ENCODE measurements at places on chromosomes 16 and 17.

- no peak for DNase-seq
Measured at GRCh38 chr17:42227849-42228700, 33.8 kb upstream of the GHDC start.

DNA sequence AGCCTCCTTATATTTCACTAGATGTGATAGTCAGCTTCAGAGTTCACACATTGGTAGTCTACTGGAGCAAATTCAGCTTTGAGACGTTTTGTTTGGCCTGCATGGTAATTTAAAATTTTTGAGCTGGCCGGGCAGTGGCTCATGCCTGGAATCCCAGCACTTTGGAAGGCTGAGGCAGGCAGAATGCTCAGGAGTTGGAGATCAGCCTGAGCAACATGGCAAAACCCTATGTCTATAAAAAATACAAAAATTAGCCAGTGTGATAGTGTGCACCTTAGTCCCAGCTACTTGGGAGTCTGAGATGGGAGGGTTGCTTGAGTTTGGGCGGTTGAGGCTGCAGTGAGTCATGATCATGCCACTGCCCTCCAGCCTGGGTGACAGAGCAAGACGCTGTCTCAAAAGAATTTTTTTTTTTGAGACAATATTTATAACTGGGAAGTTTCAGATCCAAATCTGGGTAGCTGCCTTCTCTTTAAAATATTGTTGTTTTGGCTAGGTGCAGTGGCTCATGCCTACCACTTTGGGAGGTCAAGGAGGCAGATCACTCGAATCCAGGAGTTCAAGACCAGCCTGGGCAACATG, 4.8 kb upstream of the BLMH start:
- DNase-seq = no peak

GRCh38 chr17:979539-980405, at the start of gene NXN:
TSS of gene NXN (minus strand) at chr17:979776.
- DNase-seq = no peak

DNA sequence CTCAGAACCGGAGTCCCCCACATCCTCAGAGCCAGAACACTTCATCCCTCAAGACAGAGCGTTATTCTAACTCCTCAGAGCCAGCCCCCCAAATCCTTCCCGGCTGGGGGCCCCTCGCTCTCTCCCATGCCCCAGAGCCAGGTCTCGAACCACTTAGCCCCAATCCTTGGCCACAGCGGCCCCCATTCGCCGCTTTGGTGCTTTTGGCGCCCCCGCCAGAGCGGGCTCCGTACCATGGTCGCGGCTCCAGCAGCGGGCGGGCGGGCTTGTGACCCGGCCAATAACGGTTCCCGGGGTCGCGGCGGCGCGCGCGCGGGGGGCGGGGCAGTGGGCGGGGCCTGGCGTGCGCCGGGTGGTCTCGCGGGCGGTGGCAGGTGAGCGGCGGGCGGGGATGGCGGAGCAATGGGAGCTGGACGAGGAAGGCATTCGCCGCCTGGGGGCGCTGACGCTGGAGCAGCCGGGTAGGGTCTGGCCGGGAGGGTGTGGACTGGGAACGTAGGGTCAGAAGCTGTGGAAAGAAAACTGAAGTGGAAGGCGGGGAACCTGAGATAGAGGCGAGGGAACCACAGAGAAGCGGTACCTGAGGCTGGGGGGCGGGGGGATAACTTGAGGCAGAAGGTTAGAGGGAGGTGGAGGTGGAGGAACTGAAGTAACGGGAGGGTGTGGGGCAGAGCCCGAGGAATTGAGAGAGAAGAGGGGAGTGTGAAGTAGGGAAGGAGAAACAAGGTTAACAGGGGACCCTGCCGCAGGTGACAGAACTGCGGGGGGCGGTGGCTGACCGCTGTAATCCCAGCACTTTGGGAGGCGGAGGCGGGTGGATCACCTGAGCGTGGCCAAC, at the start of the genes KCTD19 and LRRC36:
Gene KCTD19 (minus strand): TSS at position 270 of the 838 bp plus-strand sequence. CDS start 34 bp downstream, at position 236.
Gene LRRC36 (plus strand): TSS at position 344 of the 838 bp plus-strand sequence. CDS start 48 bp downstream, at position 392.
- peak; percentile 56 for DNase-seq

GRCh38 chr16:2473999-2474876, 689 bp upstream of the TBC1D24 start:
- no peak for DNase-seq

- no peak for DNase-seq
Measured at GRCh38 chr17:7048968-7049367, 5.1 kb upstream of the SLC16A11 start.

DNA sequence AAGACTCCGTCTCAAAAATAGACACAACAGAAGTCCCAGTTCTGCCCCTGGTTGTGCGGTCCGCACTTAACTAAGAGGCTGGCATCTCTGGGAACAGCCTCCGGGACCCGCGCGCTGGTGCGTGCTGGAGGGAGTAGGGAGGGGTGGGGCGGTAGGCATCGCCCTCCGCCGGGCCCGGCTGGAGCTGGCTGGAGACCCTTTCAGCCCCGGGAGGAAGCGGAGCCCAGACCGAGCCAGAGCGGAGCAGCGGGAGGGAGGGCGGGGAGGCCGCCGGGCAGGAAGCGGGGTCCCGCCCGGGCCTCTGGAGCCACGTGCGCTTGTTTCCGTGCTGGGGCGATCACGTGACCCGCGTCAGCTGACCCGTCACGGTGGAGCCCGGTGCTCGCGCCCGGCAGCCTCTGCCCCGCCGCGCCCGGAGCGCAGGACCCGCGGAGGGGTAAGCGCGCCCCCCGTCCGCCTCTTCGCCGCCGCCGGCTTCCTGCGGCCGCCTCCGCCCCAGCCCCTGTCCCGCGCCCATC, at the start of gene WDR81:
Gene WDR81 (plus strand): TSS at position 354 of the 518 bp plus-strand sequence. CDS start 256 bp downstream, outside the sequence.
- DNase-seq = no peak

DNA sequence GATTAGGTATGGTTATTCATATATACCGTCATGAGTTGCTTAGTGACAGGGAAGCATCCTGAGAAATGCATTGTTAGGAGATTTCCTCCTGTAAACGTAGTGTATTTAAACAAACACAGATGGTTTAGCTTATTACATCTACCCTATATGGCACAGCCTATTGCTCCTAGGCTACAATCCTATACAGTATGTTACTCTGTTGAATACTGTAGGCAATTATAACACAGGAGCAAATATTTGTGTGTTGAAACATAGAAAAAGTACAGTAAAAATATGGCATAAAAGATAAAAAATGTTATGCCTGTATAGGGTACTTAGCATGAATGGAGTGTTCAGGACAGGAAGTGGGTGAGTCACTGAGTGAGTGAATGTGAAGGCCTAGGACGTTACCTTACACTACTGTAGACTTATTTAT, 157.7 kb downstream of the CDH11 start:
- no peak for DNase-seq

DNA sequence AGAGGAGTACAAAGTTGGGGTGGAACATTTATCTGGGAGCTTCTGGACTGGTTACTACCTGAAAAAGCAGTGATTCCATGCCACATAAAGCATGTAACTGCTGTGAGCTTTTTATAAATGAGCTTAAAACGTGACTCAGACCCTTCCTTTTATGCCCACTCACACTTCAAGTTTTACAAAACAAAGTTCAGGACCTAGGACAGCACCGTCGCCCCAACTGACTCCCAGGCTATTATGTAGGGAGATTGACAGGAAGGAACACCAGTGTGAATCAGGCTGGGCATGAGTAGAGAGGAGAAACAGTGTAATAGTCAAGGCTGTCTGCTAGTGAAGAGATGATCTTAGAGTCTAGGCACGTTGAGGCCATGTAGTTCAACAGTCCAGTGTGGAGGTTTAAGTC, 91.6 kb upstream of the DNAH9 start:
- DNase-seq = no peak

- no peak for DNase-seq
Measured at GRCh38 chr17:27531469-27531961, 75.3 kb downstream of the KSR1 start.

DNA sequence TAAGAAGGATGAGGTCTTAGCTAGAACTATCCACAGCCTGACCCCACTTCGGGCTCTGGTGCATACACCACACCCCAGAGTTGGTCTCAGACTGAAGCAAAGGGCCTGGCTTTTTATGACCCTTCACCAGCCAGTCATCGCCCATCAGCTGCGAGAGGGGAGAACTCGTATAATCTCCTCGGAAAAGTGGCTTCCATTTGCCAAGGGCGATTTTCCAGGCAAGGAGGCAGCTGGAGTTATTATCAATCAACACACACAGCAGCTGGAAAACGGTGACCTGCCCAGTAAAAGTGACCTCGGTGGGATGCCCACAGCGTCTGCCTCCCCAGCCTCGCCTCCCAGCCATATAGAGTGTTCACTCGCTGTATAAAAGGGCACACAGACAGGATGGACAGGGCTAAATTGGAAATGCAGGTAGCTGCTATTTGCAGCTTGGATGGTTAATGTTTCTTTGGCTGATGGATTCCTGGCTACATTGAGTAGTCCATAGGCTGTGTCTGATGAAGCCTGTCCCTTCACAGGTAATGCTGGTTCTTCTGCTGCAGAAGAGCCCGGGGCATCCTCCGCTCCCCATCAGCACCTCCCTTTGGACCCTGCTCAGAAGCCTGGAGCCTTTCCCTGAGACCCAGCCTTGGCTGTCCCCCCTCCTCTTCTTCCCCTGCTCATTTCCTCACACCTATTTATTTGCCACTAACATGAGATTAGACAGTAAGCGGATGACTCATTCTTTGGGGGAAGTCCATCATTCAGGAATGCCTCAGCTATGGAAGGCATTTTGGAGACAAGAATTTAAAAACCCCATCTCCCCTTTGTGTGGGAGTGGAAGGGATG, 45.7 kb downstream of the TMEM186 start:
- no peak for DNase-seq

GRCh38 chr17:19018600-19018950, 14.0 kb upstream of the FAM83G start:
- DNase-seq = no peak

DNA sequence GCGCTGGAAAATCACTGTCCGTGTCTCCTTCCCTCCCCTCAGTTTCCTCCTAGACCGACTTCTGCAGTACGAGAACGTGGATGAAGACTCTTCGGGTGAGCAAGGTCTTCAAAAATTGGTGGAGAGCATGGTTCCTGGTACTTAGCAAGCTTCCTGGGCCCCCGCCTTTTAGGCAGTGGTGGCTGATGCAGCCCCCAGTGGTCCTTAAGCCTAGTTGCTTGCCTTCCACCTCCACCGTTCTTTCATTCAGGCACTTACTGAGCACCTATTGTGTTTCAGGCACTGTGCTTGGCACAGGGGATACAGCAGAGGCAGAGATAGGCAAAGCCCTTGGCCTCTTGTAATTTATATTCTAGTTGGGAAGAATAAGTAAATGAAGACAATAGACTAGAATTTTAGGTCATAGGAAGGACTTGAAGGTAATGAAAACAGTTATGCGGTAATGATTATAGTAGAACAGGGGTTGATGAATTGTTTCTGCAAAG, 767 bp downstream of the INO80E start:
- DNase-seq = no peak

- DNase-seq = no peak
Measured at GRCh38 chr17:42522798-42523278, 13.2 kb upstream of the NAGLU start.

- DNase-seq = no peak
Measured at GRCh38 chr17:49997301-49997650, 2.3 kb upstream of the DLX3 start.

DNA sequence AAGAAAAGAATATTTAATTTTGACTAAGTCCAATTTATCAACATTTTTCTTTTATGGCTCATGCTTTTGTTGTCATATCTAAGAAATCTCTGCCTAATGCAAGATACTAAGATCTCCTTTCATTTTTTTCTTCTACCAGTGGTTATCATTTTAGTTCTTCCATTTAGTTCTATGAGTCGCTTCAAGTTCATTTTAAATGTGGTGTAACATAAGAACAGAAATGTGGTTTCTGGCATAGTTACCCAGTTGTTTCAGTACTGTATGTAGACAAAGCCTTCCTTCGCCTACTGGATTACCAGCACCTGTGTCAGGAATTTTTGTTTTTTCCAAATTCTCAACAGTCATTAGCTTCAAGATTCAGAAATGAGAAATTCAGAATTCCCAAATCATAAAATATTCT, 175.7 kb downstream of the PARN start:
- no peak for DNase-seq

DNA sequence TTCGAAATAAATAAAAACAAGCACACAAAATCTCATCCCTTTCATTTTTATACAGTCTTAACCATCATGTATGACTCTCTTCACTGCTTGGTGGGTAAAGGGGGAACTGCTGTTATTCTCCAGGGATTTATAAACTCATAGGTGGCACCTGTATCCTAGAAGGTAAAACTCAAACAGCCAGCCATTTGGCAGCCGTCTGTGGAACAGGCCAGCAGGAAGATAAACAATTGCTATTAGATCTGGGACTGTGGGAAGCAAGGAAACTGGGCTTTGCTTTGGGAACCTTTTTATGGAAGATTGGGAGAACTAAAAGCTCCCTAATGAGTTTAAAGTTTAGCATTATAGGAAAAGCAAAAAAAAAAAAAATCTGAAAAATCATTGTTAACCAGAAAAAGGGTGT, 126.0 kb downstream of the TANGO6 start:
- no peak for DNase-seq

GRCh38 chr17:27937025-27937546, 43.9 kb upstream of the LYRM9 start:
- no peak for DNase-seq

DNA sequence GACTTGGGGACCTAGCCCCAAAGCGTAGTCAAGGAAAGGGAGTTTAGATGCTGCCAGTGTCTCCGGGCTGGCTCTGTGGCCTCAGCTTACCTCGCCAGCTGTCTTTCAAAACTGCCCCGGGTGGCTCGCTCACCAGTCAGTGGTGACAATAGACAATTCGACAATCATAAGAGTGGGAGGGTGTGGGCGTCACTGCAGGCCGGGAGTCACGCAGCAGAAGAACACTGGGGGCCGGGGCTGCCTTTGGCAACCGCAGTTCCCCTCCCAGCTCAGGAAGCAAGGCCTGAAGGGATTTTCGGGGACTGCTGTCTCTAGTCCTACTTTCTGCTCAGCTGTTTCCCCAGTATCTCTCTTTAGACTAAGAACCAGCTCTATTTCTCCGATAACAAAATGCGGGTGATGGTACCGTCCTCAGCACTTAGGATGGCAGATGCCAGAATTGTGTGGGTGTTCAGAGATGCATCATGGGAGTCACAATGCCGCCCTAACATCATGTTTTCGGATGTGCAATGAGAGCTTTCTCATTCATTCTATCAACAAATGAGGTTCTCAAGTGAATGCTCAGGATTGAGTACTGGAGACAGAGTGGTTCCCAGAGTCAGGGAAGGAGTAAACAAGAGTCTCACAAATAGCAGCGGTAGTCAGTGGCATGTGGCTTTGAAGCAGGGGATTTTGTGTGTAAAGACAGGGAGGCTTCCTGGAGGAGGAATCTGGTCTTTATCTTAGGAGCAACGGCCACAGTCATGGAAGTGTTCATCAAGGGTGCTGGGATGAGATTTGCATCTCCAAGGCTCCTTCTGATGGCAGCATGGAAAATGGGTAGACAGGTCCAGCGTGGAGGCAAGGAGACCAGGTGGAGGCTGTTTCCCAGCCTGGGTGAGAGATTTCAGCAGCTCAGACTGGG, 93.1 kb downstream of the ZDHHC7 start:
- no peak for DNase-seq

- DNase-seq = no peak
Measured at GRCh38 chr16:9370061-9370491, 278.6 kb downstream of the HAPSTR1 start.

Data from NCI-H2107 (cell line).